ENCODE measurements at places on chromosomes 16 and 17.

- DNase-seq, result no peak
These were observed 1.1 kb downstream of the RUNDC3A start for GRCh38 chr17:44309472-44309871.

DNA sequence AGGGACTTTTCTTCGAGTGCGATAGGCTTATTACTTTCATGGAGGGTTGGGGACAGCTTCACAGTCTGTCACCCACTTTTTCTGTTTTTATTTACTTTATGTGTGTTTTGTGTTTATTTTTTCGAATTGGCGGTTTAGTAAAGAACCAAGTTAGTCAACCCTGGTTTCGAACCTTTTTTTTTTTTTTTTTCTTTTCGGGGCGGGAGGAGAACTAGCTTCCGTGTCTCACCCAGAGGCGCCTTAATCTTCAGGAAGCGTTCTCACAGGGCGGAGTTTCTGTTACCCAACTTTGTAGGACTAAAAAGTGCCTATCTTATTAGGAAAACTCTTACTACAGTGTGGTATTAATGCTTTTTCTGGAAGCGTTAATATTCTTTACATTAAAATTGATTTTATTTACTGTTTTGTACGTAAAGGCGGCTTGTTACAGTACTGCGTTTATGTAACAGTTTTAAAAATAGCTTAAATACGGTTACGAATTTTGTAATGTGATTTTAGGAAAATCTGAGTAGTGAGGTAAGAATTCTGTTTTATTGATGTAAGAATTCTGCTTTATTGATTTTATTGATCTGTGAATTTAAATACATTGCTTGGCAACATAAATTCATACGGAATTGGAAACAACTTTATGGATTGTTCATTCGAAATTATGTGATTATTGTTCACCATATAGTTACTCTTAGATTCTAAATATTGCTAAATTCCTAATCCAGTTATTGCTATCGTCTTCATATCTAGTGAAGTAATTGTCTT, 885 bp downstream of the ZNF207 start:
- DNase-seq, result peak; percentile 35

GRCh38 chr17:37676115-37676925, 33.1 kb upstream of the DDX52 start:
- DNase-seq, result no peak

DNA sequence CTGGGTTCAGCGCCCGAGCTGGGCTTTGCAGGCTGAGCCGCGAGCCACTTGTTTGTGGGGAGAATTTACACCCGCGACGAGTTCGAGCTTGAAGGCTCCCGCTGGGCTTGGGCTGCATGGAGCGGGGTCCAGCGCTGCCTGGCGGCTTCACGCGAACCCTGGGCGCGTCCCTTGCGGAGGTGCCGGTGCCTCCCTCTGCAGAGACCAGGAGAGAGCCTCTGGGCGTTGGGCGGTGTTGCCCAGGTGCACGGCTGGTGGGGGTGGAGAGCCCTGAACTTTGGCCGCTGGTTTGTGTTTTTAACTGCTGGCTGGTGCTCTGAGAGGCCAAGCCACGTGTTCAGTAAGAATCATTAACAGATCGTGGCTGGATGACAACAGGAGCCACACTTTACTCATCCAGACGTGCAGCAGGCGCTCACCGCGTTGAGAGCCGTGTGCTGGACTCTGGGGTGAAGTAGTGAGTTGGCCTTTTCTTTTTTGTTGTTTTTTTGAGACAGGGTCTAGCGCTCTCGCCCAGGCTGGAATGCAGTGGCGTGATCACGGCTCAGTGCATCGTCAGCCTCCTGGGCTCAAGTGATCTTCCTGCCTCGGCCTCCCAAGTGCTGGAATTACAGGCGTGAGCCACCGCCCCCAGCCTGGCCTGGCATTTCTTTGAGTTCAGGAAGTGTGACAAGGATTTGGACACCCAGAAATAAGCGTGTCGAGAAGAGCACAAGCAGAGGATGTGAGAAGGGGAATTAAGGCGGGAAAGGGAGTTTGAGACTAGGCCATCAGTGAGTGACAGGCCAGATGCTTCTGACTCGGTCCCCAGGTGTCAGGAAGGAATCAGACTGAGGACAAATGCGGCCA, 827 bp downstream of the CDK10 start:
- no peak for DNase-seq

GRCh38 chr17:41772586-41773189, 13.8 kb downstream of the JUP start:
- DNase-seq, result no peak

- no peak for DNase-seq
These were observed 24.5 kb downstream of the FCSK start for GRCh38 chr16:70478912-70479341.

GRCh38 chr17:31693433-31694220, 165.4 kb downstream of the COPRS start:
- DNase-seq, result no peak

GRCh38 chr17:59550703-59551102, 14.7 kb upstream of the DHX40 start:
- DNase-seq, result no peak

- no peak for DNase-seq
These were observed 81.7 kb downstream of the YPEL2 start for GRCh38 chr17:59413014-59413766.

DNA sequence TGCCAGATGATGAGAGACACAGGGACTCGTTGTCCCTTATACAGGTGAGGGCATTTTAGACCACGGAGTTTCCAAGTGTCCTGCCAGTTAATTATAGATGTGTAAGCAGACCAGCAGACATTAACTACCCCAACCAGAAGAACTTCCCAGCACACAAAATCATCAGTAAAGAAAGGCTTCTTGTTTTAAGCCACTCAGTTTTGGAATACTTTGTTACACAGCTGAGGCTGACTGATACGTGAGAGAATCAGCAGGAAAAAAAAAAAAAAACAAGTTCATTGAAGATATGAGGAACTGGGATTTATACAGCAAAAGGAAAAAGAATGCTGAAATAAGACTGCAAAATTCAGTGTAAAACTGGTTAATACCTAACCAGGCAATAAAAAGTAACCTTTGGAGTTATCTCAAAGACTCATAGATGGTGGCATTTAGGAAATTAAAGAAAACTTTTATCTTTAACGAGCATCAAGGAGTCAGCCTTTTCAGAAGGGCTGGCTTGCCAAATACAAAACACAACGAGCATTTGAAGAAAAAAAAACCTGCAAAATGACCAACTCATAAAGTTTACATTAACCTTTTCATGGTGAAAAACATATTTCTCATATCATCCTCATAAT, 28.1 kb downstream of the TMEM238L start:
- DNase-seq, result no peak

DNA sequence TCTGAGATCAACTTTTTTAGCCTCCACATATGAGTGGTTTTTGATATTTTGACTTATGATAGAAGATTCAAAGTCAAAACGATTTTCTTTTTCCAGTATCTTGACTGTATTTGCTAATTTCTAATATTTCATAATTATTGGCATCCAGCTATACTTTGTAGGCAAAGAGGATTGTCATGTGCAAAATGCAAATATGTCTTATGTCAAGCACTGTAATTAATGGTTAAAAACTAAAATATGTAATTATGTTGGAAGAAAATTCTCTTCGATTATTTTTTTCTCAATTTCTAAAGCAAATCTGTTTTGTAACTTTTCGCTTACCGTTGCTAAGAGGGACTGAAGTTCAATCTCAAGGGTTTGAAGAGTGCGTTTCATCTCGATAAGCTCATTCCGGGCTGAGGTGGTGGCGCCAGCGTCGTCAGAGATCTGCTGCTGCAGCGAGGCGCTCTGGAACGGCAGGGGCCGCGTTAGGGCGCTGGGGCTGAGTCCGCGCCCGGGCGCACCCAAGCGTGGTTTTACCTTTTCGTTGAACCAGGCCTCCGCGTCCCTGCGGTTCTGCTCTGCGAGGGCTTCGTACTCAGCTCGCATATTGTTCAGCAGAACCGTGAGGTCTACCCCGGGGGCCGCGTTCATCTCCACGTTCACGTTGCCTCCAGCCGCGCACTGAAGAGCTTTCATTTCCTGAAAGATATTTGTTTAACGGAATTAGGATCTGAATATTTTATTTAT, 3.0 kb downstream of the KRT27 start:
- peak; percentile 5 for DNase-seq

DNA sequence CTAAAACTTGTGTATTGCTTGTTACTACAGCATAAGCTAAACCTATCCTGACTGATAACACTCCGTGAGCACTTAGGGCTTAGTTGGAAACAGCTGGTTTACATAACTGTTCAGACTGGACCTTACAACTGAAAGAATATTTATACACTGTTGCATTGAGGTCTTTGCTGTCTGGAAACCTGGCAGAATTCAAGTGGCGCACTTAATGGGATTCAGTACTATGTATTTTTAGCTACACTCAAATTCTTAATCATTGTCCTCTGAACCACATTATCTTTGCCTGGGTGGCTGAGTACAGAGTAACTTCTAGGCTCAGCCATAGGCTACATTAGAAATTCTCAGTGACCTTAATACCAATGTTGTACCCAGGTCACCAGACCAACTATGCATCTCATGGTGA, 172.9 kb downstream of the PMP22 start:
- no peak for DNase-seq

GRCh38 chr16:20830372-20830771, 24.0 kb downstream of the REXO5 start:
- no peak for DNase-seq

DNA sequence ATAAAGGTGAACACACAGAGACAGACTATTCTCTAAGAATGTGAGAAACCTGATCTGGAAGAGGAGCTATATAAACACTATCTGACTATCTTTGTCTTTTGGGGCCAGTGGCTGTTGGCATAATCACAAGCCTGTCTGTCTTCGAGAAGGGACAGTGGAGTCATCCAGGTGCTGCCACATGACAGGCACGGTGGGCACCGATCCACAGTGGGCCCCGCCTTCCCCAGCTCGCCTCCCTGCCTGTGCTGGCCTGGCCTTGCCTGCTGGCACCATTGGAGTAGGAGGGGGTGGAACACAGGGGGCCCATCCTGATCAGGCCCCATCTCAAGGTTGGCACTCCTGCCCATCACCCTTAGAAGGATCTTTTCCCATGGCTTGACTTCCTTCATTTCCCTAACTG, 112.8 kb downstream of the CCDC182 start:
- DNase-seq, result no peak

DNA sequence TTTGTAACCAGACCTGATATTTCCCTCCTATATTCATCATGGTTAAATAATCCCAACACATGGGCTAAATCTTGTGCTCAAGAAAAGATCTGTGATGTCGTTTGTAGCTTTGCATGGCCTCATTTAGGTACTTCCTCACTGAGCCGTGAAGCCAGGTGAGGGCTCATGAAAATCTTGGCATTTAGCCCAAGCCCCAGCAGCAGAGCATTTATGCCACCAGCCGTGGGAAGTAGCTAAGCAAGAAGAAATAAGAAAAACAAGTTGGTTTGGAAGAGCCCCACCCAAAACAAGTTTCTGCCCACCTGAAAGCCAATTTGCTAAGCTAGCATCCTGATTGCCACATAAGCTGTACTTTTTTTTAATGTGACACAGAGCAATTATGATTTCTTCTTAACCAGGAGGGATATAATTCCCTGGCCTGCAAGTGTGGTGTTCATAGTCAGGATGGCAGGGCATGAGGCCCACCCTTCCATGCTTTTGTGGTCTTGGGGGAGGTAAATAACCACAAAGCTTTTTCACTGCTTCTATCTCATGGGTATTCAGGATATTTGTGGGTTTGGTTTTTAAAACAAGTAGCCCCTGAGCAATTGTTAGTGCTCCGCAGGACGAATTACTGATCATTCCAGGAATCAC, 10.5 kb downstream of the TMIGD1 start:
- DNase-seq, result peak; percentile 18

- no peak for DNase-seq
These were observed 7.3 kb downstream of the CYGB start for GRCh38 chr17:76530095-76530723.

DNA sequence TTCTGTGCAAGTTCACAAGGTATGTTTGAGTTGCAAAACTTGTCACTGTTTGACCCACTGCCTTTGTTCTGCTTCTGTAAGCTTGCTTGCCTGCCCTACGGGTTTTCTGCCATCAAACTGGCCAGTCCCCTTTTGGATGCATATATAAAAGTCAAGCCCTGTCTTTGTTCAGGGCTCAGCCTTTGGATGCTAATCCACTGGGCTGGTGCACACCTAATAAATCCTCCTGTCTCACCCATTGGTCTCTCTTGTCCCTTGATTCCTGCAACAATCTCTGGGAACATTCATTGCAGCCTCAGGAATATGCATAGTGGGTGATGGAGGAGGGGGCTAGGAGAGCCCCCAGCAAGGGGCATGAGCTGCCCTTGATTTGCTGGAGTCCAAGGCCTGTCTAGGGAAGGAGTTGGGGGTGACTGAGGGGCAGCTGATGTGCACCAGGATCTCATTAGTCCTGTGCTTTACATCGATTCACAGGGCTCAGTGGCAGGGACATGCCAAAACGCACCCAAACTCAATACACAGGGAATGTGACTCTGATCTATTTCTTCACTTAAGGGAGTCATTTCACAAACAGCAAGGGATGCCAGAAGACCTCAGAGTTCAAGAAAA, 225.4 kb upstream of the NLRP1 start:
- no peak for DNase-seq

GRCh38 chr16:14529010-14529669, 100.9 kb downstream of the PARN start:
- DNase-seq, result peak; percentile 71

DNA sequence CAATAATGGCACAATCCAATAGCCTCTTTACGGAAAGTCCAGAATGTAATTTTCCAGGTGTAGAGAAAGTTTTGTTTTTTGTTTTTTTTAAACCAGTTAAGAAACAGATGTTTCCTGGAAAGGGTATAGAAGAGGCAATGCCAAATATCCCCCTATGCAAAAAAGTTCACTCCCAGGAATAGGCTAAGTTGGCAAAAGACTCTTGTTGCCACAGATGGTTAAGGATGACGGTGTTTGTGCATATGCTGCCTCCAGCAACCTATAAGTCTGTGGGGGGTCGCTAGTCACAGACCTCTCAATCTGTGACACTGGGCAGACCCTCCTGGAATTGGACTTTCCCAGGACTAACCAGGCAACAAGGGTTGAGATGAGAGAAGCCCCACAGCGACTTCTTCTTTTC, 20.9 kb upstream of the HP start:
- no peak for DNase-seq

- no peak for DNase-seq
These were observed 619.9 kb upstream of the SOX9 start for GRCh38 chr17:71500761-71501555.

DNA sequence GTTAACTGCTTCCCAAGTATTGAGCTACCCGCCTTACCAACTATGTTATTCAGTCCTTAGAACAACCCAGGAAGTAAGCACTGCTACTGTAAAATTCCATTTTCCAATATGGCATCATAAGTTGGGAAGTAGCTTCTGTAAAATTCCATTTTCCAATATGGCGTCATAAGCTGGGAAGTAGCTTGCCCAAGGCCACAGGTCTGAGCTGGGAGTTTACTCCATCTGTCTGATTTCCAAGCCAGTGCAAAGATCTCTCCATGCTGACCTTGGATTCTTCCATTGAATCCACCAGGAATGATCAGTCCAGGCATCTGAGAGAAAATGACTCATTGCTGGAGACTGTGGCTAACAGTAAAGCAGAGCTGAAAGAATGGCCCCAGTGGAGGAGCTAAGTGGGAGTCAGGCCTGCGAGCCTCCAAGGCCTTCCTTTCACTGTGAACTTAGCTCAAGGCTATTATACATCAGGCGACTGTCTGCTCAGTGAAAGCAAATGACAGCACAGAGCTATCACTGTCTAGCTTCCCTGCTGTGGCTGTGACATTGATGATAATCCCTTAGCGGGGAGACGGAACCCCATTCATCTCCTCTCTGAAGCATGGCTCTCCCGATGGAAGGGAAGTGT, 430.4 kb downstream of the HAPSTR1 start:
- no peak for DNase-seq
